Type B pancreatic cell (in vitro differentiated cells): ENCODE measurements at places on chromosomes 5 and 9. TPM values are rescaled to one million over a fixed set of nuclear protein-coding genes. Genes with fewer than 3 reads are reported as not detected.
A peak's percentile ranks its signal among the peaks of the same experiment; 100 is the strongest.

- peaks cover 28% of the 10 kb centered on the region for H3K4me1 ChIP-seq
- no peaks in the 10 kb centered on the region for H3K27me3 ChIP-seq
- H3K36me3 ChIP-seq, result peaks cover 30% of the 10 kb centered on the region
- H3K4me3 ChIP-seq, result no peak overlapping the region
- no peak for DNase-seq
- peak overlapping the region; percentile 94 for H3K27ac ChIP-seq
These were observed 9.9 kb downstream of the C9orf85 start for GRCh38 chr9:71921190-71921814.

GRCh38 chr9:136935651-136936050, 8.9 kb downstream of the FBXW5 start:
- H3K27ac ChIP-seq, result no peak overlapping the region
- no peaks in the 10 kb centered on the region for H3K27me3 ChIP-seq
- H3K4me1 ChIP-seq, result no peaks in the 10 kb centered on the region
- DNase-seq, result no peak

DNA sequence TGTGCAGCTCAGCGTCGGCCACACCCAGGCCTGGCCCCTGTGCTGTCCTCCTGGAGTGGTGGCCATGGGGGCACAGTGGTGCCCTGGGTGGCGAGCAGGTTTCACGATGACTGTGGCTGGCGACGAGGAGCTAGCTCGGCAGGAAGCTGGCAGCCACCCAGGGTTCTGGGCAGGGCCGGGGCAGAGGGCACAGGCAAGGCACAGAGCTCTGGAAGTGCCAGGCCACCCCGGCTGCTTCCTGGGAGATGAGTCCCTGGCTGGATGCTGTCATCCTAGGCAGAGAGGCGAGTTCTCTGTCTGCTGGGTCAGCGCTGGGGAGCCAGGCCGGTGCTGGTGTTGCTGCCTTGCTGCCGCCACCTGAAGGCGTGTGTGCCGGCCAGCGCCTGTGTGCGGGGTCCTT, 51.7 kb downstream of the RXRA start:
- no peaks in the 10 kb centered on the region for H3K36me3 ChIP-seq
- H3K4me1 ChIP-seq, result peaks cover 32% of the 10 kb centered on the region
- no peak for DNase-seq
- peak overlapping the region; percentile 29 for H3K27ac ChIP-seq
- no peak overlapping the region for H3K4me3 ChIP-seq
- H3K27me3 ChIP-seq, result no peaks in the 10 kb centered on the region

GRCh38 chr5:109694451-109694891, 4.7 kb downstream of the MAN2A1 start:
- peak overlapping the region; percentile 16 for H3K4me3 ChIP-seq
- DNase-seq, result no peak
- peak overlapping the region; percentile 6 for H3K27ac ChIP-seq
- peaks cover 56% of the 10 kb centered on the region for H3K4me1 ChIP-seq
- peaks cover 11% of the 10 kb centered on the region for H3K36me3 ChIP-seq

GRCh38 chr9:84703793-84704192, 34.3 kb downstream of the NTRK2 start:
- no peak overlapping the region for H3K27ac ChIP-seq
- no peak overlapping the region for H3K4me3 ChIP-seq
- DNase-seq, result no peak
- peaks cover 11% of the 10 kb centered on the region for H3K36me3 ChIP-seq

DNA sequence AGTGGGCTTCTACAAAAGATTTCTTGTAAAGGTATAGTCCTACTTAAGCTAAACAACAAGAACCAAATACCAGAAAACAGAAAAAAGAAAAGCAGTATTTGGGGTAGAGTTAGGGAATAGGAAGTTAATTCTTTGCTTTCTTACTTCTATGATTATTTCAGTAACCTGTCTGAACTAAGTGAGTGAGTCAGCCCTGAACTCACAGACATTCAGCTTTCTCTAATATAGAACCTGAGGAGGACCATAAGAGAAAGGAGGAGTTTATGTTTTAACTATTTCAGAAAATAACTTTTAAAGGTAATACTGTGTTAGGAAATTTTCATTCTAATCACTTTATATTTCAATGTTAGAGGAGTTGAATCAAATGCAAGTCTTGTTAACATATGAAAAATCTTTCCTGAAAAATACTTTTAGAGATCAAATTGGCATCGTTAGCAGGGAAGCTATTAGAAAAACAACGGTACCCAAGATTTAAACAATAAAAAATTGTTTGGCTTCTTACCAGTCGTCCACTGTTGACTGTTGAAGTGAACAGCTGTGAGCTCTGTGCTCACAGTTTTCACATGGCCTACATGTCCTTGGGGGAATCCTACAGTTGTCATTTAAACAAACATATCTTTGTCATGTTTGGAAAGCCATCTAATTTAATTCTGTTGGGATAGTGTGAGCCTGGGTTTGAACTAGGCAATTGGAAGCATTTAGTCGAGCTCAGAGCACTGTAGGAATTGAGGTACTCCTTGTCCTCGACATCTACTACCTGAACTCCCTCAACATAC, 19.9 kb upstream of the ZFAND5 start:
- no peaks in the 10 kb centered on the region for H3K36me3 ChIP-seq
- no peaks in the 10 kb centered on the region for H3K27me3 ChIP-seq
- DNase-seq, result no peak

- DNase-seq, result peak; percentile 43
- H3K4me1 ChIP-seq, result peaks cover 55% of the 10 kb centered on the region
- H3K4me3 ChIP-seq, result no peak overlapping the region
- H3K27ac ChIP-seq, result no peak overlapping the region
- peaks cover 23% of the 10 kb centered on the region for H3K27me3 ChIP-seq
These were observed 206.5 kb downstream of the GADD45G start for GRCh38 chr9:89811356-89811755.

GRCh38 chr5:111863801-111864200, 106.8 kb upstream of the NREP start:
- H3K4me3 ChIP-seq, result no peak overlapping the region
- H3K4me1 ChIP-seq, result peaks cover 13% of the 10 kb centered on the region
- H3K27me3 ChIP-seq, result peaks cover 10% of the 10 kb centered on the region
- DNase-seq, result no peak

DNA sequence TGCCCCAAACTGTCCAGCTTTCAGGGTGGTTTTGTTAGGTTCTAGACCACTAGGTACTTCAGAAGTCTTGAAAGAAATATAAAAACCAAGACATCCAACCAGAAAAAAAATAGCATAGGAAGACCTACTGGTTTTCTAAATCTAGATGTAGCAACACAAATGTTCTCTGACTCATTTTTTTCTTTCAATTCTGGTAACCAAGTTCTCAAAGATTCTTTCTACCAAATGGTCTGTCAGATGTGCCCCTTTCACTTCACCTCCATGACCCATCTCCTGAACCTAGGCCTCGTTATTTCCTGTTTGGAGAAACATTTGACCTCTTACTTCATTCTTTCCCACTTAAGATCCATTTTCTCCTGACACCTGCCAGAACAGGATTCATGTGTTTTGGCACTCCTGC, 355.3 kb downstream of the KIAA0825 start:
- H3K36me3 ChIP-seq, result no peaks in the 10 kb centered on the region
- DNase-seq, result no peak
- H3K27me3 ChIP-seq, result no peaks in the 10 kb centered on the region
- no peak overlapping the region for H3K27ac ChIP-seq

DNA sequence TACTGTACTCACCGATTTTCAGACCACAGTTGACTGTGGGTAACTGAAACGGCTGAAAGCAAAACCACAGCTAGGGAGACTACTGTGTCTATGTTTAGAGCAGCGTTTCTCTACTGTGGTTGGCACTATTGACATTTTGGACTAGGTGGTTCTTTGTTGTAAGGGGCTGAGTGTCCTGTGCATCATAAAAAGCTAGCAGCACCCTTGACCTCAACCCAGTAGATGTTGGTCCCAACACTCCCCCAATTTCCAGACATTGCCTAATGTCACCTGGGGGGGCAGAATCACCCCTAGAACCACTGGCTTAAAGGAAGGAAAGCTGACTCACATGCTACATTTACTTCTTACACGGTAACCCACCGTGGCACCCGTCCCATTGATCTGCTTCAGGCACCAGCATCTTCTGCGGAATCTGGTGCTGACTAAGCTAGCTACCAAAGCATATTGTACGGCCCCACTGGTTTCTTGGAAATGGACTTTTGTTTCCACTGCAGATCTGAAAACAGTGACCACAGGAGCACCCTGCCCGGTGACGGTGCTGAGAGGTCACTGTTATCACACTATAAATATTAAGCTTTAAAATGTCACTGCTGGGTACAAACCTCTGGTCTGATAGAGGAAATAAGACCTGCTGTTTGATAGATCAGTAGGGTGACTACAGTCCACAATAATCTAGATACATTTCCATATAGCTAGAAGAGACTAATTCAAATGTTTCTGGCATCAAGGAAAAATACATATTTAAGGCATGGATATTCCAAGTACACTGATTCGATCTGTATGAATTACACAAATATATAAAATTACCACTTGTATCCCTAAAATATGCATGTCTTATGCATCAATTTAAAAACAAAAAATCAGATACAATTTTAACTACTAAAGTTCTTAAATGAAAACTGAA, 151.4 kb downstream of the HSD17B3 start:
- no peak for DNase-seq
- peaks cover 3% of the 10 kb centered on the region for H3K27me3 ChIP-seq
- H3K4me3 ChIP-seq, result no peak overlapping the region
- no peak overlapping the region for H3K27ac ChIP-seq

- H3K36me3 ChIP-seq, result peaks cover 22% of the 10 kb centered on the region
- no peak overlapping the region for H3K27ac ChIP-seq
- no peak for DNase-seq
- no peak overlapping the region for H3K4me3 ChIP-seq
- no peaks in the 10 kb centered on the region for H3K4me1 ChIP-seq
- H3K27me3 ChIP-seq, result no peaks in the 10 kb centered on the region
These were observed 53.2 kb downstream of the IPPK start for GRCh38 chr9:92616655-92617111.

- no peak overlapping the region for H3K27ac ChIP-seq
- H3K36me3 ChIP-seq, result no peaks in the 10 kb centered on the region
- no peak overlapping the region for H3K4me3 ChIP-seq
- H3K4me1 ChIP-seq, result peaks cover 55% of the 10 kb centered on the region
- H3K27me3 ChIP-seq, result no peaks in the 10 kb centered on the region
These were observed 70.9 kb downstream of the TRIO start for GRCh38 chr5:14213813-14214585.

- H3K27me3 ChIP-seq, result no peaks in the 10 kb centered on the region
- peak overlapping the region; percentile 18 for H3K4me3 ChIP-seq
- peaks cover 63% of the 10 kb centered on the region for H3K4me1 ChIP-seq
- H3K27ac ChIP-seq, result no peak overlapping the region
These were observed 14.5 kb downstream of the PTCH1 start for GRCh38 chr9:95502248-95502647.

GRCh38 chr9:121863955-121864354, 212.5 kb downstream of the DAB2IP start:
- H3K27me3 ChIP-seq, result peaks cover 5% of the 10 kb centered on the region
- no peak overlapping the region for H3K4me3 ChIP-seq
- H3K36me3 ChIP-seq, result no peaks in the 10 kb centered on the region
- no peaks in the 10 kb centered on the region for H3K4me1 ChIP-seq
- no peak for DNase-seq

GRCh38 chr9:20593105-20593504, 29.2 kb downstream of the MLLT3 start:
- H3K27me3 ChIP-seq, result no peaks in the 10 kb centered on the region
- no peaks in the 10 kb centered on the region for H3K4me1 ChIP-seq
- no peak overlapping the region for H3K27ac ChIP-seq
- DNase-seq, result no peak
- H3K36me3 ChIP-seq, result peaks cover 13% of the 10 kb centered on the region

- peak overlapping the region; percentile 97 for H3K27ac ChIP-seq
- no peaks in the 10 kb centered on the region for H3K27me3 ChIP-seq
- H3K4me3 ChIP-seq, result peak overlapping the region; percentile 85
- DNase-seq, result no peak
These were observed 227.7 kb downstream of the SMARCA2 start for GRCh38 chr9:2242831-2243330.

- H3K4me3 ChIP-seq, result no peak overlapping the region
- H3K36me3 ChIP-seq, result no peaks in the 10 kb centered on the region
- DNase-seq, result no peak
These were observed 636.2 kb upstream of the CCNG1 start for GRCh38 chr5:162801235-162801634.

DNA sequence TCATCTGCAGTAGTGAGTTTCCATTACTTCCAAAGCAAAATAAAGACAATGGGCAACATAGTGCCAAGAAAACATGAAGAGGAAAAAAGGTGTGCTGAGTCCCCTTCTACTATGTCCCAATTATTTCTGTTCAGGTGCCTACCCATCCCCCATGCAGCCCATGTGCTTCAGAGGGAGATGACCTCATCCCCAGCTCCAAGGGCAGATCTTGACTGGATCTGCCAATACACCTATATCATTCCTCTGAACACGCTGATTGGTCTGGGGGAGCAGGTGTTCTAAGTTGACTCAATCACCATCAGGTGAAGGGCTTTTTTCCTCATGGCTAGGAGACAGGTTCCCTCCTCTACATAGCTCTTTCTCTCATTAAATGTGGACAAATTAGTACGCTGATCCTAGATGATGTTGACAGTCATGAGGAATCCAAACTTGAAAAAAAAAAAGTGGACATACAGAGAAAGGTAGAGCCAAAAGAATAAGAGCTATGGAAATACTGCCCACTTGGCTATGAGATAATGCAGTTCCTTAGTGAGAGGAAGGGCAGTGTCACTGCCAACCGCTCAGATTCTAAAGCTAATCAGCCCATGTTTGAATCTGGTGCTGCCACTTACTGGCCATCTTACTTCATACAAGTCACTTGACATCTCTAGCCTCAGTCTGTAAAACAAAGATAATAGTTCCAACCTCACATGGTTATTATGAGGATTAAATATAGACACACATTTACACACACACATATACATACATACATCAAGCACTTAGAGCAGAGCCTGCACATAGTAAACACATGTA, 23.1 kb downstream of the PRELID2 start:
- no peak for DNase-seq
- H3K4me3 ChIP-seq, result no peak overlapping the region
- H3K36me3 ChIP-seq, result peaks cover 12% of the 10 kb centered on the region
- H3K27me3 ChIP-seq, result no peaks in the 10 kb centered on the region

- DNase-seq, result no peak
- H3K4me3 ChIP-seq, result no peak overlapping the region
- peaks cover 9% of the 10 kb centered on the region for H3K4me1 ChIP-seq
- peaks cover 48% of the 10 kb centered on the region for H3K36me3 ChIP-seq
These were observed 23.7 kb downstream of the ACTL7A start for GRCh38 chr9:108885643-108886348.

- H3K36me3 ChIP-seq, result no peaks in the 10 kb centered on the region
- H3K4me3 ChIP-seq, result no peak overlapping the region
- no peak overlapping the region for H3K27ac ChIP-seq
- no peaks in the 10 kb centered on the region for H3K4me1 ChIP-seq
These were observed 3.0 kb upstream of the C5orf52 start for GRCh38 chr5:157668356-157668755.

The HRH2 gene
- total RNA-seq, result 1.8 and 2.9 TPM in 2 replicates

The ERCC8 gene
- 8.2 and 15.4 TPM in 2 replicates for total RNA-seq

The SH3PXD2B gene
- total RNA-seq, result 38.4 and 52.3 TPM in 2 replicates

The TICAM2 gene
- 0.59 and 1.1 TPM in 2 replicates for total RNA-seq

The SLC22A4 gene
- 1.3 and 2.0 TPM in 2 replicates for total RNA-seq

The SGCD gene
- total RNA-seq, result 4.0 and 8.8 TPM in 2 replicates

The ZFP62 gene
- 45.6 and 49.8 TPM in 2 replicates for total RNA-seq

The TNFSF15 gene
- 3.3 and 7.3 TPM in 2 replicates for total RNA-seq

The CCDC180 gene
- total RNA-seq, result 2.2 and 7.0 TPM in 2 replicates

The BTNL9 gene
- 0.19 and 0.39 TPM in 2 replicates for total RNA-seq

The PCDHB9 gene
- total RNA-seq, result 2.2 and 2.8 TPM in 2 replicates

The VCAN gene
- 106 and 341 TPM in 2 replicates for total RNA-seq

The DRD1 gene
- 0.17 and 0.87 TPM in 2 replicates for total RNA-seq

The DOK3 gene
- 6.2 and 6.9 TPM in 2 replicates for total RNA-seq

The RALGDS gene
- total RNA-seq, result 64.8 and 86.3 TPM in 2 replicates

The GRM6 gene
- total RNA-seq, result not detected in 2 replicates

The SURF1 gene
- total RNA-seq, result 40.8 and 46.9 TPM in 2 replicates

The LMAN2 gene
- total RNA-seq, result 102 and 129 TPM in 2 replicates

The IRX2 gene
- 31.4 and 42.2 TPM in 2 replicates for total RNA-seq

The GFI1B gene
- total RNA-seq, result 0.45 TPM in 1 of 2 replicates, not detected in the other
